Activated CD8-positive, alpha-beta memory T cell treated with anti-CD3 and anti-CD28 coated beads for 1 hour (primary cell): ENCODE measurements at places on chromosomes 2 and 18.

DNA sequence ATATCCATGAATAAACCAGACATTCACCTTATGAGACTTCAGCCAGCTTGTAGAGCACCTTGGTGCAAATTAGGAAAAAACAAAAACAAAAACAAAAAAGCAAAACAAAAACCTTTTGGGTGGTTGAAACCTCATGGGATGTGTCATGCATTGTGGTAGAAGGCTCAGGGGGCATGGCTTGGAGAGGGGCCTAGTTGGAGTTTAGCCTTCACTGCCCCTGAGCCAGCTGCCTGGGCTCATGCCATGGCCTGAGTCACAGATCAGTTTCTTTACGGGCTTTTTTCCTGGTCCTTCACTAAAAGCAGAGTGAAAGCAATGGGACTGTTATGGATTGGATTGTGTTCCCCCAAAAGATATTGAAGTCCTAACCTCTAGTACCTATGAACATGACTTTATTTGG, 22.0 kb upstream of the DAPL1 start:
- DNase-seq, result no peak

DNA sequence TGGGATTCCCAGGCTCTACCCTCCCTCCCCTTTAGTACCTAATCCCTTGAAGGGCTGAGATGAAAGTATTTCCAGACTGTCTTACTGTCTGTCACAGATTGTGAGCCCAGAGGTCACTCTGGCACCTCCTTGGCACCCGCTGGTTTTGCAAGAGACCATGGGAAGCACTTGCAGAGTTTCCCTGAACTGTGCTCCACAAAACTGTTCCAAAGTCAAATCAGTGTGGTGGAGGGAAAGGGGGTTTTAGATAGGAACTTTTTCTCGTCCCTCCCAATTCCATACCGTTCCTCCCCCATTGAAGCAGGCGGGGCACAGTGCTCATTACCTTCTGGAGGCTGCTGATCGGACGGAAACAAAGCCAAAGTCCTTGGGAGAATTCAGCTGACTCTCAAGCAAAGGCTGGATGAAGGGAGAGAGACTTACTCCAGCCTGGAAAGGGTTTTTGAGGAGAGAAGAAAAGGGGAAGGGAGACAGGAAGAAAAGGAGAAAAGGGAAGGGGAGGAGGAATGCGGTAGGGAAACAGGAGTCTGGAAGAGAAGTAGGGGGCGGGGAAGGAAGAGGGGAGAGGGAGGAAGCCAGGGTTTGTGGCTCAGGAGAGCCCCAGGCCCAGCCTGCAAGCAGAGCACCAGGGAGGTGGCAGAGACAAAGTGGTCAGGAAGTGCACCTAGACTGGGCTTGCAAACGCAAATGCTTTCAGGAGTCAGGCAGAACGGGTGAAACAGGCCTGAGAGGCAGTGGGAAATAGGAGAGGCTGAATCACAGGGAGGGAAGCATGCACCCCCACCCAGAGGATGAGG, 88.4 kb upstream of the SP3 start:
- DNase-seq, result no peak

- DNase-seq, result no peak
Measured at GRCh38 chr2:236562434-236562833, 7.2 kb upstream of the ACKR3 start.

- DNase-seq, result peak; percentile 10
Measured at GRCh38 chr2:112692495-112692911, 28.3 kb upstream of the NT5DC4 start.

- DNase-seq, result no peak
Measured at GRCh38 chr2:71467180-71467815, 13.9 kb downstream of the DYSF start.

DNA sequence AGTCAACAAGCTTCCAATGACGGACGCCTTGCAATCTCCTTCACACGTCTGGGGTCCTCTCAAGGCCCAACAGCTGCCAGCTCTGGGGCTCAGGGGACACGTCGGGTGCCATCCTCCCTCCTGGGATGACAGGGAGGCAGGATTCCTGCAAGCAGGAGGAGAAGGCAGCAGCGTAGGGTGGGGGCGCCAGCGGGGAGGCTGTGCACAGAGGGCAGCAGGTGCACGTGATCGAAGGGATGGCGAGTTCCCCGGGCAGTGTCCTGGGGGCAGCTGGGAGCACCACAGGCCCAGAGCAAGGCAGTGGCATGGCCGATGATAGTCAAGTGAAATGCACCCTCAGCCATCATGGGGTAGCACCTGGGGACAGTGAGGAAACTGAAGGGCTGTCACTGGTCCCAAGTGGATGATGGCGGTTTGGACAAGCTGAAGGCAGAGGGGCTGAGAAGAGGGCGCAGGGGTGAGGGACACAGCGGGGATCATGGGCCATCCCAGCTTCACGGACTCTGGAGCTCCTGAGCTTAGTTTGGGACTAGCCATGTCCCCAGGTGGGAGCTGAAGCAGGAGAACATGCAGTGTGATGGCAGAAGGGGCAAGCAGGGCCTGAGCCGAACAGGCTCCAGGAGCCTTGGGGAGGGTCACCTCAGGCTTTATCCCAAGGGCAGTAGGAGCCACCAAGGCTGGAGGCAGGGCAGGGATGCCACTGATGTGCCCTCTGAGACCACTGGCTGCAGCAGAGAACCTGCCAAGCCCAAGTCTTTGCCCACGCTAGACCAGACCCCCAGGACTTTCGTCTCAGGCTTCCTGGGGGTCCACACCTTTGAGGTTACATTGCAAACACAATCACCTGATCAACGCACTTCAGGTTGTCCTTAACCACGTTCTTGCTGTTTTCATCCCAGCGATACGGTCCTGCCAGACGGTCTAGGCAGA, 16.3 kb upstream of the SNED1 start:
- DNase-seq, result no peak

DNA sequence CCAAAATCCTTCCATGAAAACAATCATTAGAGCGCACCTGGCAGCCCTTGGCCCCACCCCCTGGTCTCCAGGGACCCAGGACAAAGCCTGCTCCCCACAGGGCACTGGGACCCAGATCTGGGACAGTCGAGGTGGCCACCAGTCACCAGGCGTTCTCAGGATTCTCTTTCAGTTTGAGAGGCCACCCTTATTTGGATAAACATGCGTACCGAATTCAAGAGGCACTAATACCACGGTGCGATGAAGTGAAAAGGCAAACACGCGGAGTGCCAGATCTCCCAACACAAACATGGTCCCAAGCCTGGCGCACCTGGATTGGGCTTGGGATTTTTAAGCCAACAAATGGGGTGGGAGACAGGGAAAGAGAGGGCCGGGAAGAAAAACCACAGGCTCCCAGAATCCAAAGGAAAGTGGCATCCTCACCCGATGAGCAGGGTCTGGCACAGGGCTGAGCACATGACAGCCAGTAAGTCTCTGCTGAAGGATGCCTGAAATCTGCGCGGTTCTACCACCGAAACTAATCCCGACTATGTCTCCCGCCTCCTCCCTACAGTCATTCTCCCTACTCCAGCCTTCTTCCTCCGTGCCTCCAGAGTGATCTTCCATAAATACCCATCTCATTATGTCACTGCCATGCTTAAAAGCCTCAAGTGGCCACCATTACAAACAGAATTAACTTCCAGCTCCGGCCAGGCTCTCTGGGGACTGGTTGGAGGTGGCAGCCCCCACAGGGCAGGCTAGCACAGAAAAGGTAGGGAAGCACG, 60.9 kb upstream of the KLHL29 start:
- no peak for DNase-seq

DNA sequence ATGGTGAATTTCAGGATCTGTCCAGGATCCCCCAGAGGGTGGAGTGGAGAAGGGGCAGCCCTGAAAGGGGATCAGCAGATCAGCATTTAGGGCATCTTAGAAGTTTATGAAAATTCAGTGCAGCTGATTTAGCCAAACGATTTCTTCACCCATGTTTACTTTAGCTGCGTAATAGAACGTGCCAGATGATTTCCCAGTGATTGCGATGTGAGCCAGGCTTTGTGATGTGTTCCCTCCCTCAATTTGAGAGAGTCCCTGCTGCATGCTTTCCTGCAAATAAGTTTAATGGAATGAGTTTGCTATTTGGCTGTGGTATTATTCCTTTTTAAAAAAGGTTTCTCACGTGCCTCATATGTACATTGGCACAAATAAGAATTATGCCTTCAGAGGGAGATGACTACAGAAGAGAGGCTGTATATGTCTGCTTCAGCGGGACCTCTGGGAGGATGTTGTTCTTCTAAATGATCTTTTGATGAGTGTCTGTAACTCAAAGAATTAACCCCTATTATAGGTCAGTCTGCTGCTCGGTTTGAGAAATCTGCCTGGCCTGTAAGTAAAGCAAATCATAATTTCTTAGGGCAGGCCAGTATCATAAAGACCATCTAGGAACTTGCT, 111.9 kb downstream of the MRO start:
- DNase-seq, result no peak

- no peak for DNase-seq
Measured at GRCh38 chr2:102367331-102367971, 11.9 kb downstream of the IL18R1 start.

- no peak for DNase-seq
Measured at GRCh38 chr2:239469106-239469960, 68.5 kb upstream of the HDAC4 start.

- DNase-seq, result no peak
Measured at GRCh38 chr18:7466190-7466589, 100.9 kb upstream of the PTPRM start.

- no peak for DNase-seq
Measured at GRCh38 chr2:236861944-236862343, 223.7 kb upstream of the COPS8 start.

GRCh38 chr2:119414894-119415293, 16.8 kb upstream of the TMEM37 start:
- DNase-seq, result no peak

DNA sequence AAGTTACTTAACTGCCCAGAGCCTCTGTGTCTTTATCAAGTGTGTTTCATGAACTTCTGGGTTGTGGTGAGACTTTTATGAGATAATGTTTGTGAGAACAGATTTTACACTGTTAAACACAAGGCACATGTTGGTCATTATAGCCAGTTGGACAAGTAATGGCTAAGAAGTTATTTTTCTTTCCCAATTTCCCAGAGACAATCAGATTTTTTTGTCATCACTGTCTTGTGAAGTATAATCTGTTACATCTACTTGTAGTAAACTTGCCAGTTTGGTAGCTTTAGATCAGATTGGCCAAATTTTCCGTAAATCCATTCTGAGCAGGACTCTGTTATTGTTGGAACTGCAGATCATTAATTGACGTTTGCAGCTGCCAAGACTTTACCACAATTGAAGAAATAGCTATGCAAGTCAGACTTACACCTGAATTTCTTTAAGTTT, 838.8 kb downstream of the SLC4A3 start:
- DNase-seq, result no peak

GRCh38 chr2:232876978-232877441, 6.9 kb downstream of the SNORC start:
- DNase-seq, result no peak

- DNase-seq, result no peak
Measured at GRCh38 chr2:196390243-196391148, 219.1 kb upstream of the STK17B start.

GRCh38 chr2:23386339-23387220, 1.6 kb downstream of the KLHL29 start:
- DNase-seq, result no peak

DNA sequence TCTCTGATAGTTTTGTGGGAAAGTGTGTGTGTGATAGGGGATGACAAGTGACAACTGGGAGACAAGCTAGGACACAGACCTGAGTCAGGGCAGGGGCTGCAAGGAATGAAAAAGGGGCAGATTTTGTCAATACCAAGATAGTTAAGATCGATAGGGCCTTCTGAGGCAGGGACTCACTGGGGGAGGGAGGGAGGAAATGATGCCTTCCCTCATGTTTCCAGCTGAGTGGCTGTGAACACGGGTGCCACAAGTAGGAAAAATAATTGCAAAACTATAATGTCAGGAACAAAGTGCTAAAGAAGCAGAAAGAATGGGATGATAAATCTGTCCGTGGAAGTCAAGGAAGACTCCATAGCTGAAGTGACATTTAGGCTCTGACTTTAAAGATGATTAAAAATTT, 24.2 kb downstream of the CDH2 start:
- DNase-seq, result no peak

DNA sequence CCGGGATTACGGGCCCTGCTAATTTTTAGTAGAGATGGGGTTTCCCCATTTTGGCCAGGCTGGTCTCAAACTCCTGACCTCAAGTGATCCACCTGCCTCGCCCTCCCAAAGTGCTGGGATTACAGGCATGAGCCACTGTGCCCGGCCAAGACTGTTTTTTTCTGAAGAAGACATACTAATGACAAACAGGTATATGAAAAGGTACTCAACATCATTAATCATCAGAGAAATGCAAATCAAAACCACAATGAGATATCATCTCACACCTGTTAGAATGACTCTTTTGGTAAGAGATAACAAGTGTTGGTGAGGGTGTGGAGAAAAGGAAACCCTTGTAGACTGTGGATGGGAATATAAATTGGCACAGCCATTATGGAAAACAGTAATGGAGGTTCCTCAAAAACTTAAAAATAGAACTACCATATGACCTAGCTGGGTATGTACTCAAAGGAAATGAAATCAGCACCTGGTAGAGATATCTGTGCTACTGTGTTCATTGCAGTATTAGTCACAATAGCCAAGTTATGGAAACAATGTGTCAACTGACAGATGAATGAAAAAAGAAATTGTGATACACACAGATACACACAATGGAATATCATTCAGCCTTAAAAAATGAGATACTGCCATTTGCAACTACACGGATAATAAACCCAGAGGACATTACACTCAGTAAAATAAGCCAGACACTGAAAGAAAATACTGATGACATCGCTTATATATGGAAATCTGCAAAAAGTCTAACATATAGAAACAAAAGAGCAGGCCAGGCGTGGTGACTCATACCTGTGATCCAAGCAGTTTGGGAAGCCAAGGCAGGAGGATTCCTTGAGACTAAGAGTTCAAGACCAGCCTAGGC, 20.8 kb downstream of the SOS1 start:
- no peak for DNase-seq

DNA sequence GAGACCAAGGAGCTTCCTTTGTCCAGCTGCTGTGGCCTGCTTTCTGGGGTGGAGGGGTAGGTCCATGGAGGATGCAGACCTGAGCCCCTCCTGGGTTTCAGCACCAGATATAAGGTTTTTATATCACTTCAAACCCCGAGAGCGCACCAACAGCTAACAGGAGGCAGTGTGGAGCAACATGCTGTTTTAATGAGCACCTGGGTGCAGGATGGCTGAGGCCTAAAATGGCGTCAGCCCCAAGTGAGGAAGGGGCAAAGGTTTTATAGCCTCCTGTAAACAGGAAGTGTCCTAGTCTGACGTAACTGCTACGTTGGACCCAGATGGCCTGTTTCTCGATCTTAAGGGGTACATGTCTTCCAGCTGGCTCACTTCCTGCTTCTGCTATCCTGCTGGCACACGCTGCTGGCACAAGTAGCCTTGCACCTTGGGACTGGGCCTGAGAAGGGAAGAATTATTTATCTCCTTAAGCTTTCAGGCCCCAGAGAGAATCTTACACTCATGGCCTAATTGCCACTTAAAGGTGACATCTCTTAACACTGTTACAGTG, 11.4 kb upstream of the REG1B start:
- no peak for DNase-seq

DNA sequence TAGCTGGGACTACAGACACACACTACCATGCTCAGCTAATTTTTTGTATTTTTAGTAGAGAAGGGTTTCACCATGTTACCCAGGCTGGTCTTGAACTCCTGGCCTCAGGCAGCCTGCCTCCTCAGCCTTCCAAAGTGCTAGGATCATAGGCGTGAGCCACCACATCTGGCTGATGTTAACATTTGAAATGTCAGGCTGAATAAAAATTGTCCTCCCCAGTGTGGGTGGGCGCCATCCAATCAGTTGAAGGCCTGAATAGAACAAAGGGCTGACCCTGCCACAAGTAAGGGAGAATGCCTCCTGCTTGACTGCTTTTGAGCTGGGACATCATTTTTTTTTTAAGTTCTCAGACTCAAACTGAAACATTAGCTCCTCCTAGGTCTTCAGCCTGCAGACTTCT, 21.0 kb upstream of the RHOB start:
- DNase-seq, result no peak
